ENCODE measurements at places on chromosomes 5 and 9.

GRCh38 chr5:89536020-89536419, 653.0 kb upstream of the MEF2C start:
- no peak for DNase-seq

- no peak for DNase-seq
Measured at GRCh38 chr5:5705010-5705409, 282.5 kb downstream of the ICE1 start.

DNA sequence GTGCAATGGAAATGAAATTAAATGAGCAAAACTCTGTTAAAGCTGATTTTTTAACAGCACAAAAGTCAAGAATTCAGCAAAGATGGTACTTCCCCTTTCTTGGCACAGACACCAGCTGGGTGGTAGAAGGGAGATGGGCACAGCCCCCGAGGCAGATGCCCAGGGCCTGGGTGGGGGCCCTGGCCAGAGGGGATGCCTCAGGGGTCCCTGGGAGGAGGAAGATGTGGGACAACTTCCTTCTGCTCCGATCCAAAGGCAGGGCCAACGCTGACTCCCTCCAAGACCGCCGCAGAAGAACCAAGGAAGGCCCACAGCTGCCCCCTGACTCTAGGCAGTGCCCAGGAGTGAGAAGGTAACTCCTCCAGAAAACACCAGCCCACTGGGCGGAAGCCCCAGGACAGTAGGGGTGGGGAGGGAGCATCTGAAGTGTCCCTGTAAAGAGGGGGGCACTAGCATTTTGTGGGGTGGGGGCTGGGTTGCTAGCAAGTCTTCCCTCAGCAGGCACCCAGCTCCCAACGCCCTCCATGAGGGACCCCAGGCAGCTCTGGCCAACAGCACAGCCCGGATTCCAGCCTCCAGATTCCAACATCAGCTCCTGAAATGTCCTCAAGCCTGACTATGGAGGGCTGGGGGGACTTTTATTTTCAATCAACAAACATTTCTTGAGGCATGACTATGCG, 4.9 kb downstream of the NACC2 start:
- DNase-seq: no peak

GRCh38 chr5:158634714-158635113, 465.0 kb downstream of the EBF1 start:
- no peak for DNase-seq

DNA sequence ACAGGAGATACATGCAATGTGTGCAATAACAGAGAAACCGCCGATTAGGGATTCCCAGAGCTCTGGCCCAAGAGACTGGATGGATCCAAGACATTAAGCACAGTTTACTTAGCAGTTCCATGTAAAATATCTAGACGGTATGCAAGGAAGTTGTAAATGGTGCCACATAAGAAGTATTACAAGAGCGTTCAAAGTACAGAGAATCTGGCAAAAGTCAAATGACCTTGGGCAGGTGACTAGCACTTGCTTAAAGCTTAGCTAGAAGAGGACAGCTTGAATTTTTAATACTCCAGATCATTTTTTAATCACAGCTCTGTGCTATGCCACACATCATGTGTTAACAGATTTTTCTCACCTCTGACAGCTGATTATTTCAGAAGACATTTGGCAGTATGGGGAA, 72.3 kb upstream of the TNPO1 start:
- DNase-seq: no peak

DNA sequence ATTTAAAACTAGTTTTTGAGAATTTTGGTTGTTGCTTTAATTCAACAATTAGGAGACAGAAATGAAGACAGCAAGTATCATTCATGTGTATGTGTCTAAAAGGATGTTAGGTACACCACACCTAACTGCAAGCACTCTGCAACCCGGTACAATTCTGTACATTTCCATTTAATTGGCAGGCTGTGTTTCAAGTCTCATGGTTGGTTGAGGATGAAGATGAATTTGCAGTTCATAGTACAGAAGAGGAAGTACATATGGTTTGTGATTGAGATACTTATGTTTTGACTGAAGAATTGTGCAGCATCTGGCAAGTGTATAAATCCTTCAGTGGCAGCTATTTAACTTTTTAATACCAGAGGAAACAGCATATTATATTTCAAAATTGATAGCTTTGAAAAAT, 628.7 kb upstream of the ZNF608 start:
- no peak for DNase-seq

GRCh38 chr5:166758151-166758550, 1533.3 kb upstream of the WWC1 start:
- DNase-seq: no peak

- no peak for DNase-seq
Measured at GRCh38 chr5:154474396-154475334, 3.4 kb downstream of the HAND1 start.

DNA sequence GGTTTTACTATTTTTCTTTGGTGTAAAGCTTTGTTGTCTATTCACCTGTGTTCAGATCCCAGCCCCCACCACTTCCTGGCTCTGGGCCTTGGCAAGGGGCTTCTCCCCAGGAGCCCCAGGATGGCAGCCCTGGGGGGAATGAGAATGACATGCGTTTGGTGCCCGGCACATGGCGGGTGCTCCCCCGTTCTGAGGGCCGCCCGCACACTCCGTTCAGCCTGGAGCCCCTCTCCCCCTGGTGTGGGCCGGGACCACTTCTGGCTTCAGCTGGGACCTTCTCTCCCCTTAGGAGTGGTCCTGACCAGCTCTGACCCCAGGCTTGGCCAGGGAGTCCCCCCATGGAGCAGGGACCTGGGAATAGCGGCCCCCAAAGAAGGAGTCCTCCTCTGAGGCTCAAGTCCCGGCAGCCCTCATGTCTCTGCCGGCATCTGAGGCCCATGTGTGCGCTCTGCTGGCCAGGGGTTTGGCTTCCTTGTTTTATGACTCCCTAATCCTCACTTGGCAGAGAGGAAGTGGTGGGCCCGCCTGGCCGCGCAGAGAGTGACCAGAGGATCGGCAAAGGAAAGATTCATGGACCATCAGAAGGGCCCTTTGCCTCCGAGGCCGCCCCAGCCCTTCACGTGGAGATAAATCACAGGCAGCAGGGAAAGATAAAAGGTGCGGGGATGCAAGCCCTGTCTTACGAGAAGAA, 57.0 kb upstream of the LMX1B start:
- no peak for DNase-seq

DNA sequence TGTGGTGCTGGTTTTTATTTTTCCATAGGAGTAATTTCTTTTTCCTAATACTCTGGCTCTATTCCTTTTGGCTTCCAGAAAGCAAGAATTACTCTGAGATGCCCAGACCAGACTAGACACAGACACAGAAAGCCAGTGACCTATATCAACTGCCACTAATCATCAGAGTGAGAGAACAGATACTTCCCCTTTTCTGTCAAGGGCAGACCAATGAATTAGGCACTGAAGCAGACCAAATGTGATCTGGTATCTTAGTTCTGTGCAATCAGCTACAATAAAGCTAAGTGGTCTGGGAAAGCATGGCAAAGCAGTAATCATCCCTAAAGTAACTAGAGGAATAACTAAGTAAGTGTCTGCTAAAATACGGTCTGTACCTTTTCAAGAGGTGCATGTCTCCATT, 239.1 kb downstream of the ELAVL2 start:
- no peak for DNase-seq

DNA sequence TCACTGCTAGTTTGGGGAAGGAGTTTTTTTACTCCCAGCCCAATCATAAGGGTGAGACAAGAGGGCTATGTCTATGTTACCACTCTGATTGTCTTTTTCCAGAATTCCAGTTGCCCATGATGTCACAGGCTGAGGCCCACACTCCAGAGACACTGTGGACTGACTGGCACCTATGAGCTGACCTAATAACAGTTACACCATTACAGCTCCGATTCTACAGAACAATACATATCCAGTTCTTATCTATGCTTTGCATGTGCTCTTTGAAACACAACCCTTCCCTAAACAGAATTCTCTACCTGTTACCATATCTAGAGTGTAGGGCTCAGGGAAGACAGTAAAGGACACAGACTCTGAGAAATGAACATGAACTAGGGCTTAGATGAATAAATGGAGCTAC, 45.7 kb upstream of the ALDOB start:
- DNase-seq: no peak

DNA sequence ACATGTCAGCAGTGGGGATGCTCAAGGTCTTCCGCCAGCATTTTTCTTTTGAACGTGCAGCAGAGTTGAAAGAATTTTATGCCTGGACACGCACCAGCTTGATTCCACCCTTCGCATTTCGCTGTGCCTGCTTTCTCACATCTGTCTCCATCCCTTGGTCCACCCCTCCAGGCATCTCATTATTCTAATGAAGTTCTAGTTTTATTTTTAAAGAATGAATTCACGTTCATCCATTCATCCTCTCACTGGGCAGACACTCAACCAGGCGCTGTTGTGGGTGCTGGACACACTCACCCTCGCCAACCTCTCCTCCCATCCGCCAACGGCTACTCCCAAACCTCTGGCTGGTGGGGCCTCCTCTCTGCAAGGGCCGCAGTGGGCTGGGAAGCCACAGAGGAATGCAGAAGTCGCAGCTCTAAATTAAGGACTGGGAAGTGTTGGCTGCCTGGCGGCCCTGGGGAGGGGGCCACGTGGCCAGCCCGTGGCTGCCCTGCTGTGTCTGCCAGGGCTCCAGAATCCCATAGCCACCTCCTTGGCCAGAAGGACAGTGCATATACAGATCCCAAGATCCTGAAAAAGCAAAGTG, 6.7 kb downstream of the SUSD3 start:
- no peak for DNase-seq

DNA sequence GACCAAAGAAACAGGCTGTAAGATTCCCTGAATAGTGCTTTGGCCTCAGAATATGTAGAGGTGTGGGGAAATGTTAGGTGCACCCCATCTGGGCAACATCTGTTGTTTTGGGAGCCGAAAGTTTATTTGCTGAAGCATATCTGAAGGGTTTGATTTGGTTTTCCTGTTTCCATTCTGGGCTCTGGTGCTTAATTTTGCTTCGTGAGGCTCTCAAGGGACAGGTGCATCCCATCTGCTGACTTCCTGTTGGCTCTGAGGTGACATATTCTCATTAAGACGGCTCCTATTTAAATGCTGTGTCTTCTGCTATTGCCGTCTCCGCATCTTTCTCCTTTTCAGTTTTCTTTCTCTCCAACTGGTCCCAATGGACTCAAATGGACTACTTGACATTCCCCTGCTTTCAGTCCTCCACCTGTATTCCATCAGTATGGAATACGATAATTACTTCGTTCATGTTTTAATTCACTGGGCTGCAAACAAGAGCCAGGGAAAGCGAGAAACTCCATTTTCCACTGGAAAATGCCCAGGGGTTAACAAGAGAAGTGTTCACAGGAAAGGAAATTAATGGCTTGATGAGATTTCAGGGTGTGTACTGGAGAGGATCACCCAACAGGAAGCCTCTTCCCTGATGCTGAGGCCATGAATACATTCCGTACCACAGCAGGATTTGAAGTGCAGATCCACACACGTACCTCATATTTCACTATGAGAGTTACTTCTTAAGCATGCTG, 104.0 kb downstream of the MTX3 start:
- no peak for DNase-seq

DNA sequence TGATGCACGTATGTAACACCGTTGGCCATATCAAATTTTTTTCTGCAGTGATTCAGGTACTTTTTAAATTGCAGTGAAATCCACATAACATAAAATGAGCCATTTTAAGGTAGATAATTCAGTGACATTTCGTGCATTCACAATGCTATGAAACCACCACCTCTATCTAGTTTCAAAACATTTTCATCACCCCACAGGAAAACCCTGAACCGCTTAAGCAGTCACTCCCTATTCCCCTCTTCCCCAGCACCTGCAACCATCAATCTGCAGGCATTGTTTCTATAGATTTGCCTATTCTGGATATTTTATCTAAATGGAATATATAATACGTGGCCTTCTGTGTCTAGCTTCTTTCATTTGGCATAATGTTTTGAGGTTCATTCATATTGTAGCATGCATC, 79.2 kb downstream of the BOD1 start:
- no peak for DNase-seq

DNA sequence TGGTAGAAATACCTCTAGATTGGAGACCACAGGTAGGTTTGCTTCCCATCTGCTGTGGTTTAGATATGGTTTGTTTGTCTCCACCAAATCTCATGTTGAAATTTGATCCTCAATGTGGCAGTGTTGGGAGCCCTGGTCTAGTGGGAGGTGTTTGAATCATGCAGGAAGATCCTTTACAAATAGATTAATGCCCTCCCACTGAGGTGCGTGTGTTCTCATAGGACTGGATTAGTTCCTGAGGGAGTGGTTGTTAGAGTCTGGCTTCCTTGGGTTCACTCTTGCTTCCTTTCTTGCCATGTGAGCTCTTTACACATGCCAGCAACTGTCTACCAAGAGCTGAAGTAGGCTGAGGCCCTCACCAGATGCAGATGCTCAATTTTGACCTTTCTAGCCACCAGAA, 391.1 kb upstream of the GRIA1 start:
- DNase-seq: no peak
